ENCODE measurements at places on chromosomes 4 and X.

DNA sequence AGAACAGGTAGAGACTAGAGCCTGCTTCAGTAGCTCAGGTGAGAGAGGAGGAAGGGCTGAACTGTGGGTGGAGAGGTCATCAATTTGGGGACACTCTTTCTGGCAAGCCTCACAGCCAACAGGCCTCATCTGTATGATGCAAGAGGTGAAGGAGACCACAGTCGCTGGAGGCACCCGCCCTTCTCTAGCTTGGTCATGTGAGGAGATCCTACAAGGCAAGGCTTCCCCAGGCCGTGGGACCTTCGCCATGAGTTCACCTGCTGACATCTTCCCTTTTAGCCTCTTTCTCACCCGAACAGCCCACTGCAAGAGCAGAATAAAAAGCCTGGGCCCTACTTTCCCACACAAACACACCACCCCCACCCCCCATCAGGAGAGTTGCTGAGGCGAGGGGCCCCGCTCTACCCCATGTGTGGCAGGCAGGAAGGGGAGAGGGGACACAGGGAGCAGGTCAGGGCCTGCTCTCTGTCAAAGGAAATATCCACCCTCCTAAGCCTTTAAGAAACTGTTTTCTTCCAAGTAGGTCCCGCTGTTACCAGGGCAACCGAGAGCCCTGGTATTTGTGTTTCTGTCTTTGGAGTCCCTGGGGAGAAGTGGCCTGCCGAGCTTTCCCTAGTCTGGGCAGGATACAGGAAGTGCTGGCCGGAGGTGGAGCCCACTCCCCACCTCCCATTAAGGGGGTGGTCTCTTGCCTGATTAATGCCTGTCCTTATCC, 8.1 kb downstream of the RTL5 start:
- DNase-seq = peak; percentile 88

DNA sequence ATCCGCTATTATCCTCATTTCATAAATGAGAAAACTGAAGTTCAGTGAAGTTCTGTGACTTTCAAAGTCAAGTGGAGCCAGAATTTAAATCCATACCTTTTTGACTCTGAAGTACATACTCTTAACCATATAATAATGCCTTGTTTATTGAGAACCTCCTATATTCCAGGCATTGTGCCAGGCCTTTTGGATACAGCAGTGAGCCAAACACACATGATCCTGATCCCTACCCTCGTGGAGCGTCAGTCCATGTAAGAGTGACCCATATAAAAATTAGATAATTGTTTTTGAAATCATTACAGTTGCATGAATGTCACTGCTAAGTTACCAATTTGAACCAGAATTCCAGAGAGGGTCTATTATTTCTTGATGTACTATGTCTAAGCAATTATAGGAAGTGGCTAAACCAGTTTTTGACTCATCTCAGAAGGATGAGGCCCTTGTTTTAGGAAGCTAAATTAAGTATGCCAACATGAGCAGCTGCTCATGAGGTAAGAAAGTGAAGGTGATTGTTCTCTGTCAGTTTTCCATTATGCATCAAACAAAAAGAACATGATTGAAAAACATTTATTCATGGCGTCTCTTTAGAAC, 289.5 kb downstream of the GLUD2 start:
- no peak for DNase-seq

- peak; percentile 62 for DNase-seq
Measured at GRCh38 chr4:57100979-57101651, 9.1 kb downstream of the IGFBP7 start.

DNA sequence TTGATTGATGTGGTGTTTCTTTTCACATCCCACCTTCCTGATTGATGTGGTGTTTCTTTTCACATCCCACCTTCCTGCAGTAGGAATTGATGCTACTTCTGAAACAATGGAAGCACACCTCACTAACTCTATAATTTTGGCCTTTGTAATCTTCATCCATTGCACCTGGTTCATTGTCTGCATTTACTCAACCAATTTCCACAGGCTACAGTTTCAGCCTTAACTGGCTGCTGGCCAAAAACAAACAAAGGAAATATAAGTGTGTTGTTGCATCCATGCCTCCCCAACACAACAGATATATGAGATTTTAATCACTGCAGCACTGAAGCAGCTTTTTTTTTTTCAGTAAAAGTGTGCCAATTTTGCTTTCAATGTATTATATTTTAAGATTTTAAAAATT, 867.6 kb upstream of the PCDH7 start:
- DNase-seq = no peak

- DNase-seq = no peak
Measured at GRCh38 chrX:13498238-13498637, 71.2 kb upstream of the EGFL6 start.

GRCh38 chr4:189285377-189285776, 655.3 kb upstream of the FRG1 start:
- no peak for DNase-seq

DNA sequence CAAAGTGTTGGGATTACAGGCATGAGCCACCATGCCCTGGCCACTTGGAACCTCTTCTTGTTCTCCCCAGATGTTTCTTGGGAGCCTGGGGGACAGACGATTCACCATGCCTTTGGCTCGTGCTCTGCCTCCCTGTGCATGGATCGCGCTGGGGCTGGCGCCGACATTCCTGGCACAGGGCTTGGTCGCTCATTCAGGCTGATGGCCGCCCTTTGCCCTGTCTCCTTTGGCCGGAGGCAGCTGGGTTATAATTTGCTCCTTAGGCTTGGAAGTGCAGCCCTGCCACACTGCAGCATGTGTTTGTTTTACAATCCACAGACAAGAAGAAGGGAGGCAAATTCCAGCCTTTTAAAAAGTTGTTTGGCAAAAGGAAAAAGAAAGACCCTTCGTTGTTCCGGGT, 115.3 kb downstream of the AASDH start:
- DNase-seq = no peak

DNA sequence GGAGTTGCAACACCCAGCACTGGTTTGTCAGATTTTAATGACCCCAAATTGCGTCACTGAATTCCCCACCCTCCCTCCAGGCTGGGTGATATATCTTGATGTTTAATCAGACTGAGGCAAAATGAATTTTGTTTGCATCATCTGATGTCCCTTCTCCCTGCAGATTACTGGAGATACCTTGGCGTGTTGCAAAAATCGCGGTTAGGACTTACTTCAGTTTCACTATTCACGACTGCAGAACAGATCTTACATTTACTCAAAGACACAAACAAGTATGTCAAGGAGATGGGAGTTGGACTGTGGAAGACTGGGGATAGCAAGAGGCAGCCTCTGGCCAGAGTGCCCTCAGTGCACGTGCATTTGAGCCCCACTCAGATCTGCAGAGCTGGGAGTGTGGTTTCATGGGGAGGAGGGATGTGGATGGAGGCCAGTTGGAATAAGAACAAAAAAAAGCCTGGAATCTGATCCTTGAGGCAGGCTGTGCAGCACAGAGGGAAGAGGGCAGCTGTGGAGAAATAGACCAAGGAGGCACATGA, 92.2 kb upstream of the MTM1 start:
- no peak for DNase-seq

DNA sequence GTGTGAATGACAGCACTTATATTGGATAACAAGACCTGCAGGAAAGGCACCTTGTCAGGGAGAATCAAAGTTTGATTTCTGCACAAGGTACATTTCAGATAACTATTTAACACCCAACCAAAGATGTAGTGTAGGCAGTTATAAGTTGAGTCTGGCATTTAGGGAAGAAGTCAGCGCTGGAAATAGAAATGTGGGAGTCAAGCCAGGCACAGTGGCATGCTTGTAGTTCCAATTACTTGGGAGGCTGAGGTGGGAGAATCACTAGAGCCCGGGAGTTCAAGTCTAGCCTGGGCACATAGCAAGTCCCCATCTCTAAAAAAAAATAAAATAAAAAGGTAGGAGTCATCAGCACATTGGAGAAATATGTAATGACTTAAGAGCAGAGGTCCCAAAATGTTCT, 295.1 kb downstream of the ZNF674 start:
- DNase-seq = no peak

DNA sequence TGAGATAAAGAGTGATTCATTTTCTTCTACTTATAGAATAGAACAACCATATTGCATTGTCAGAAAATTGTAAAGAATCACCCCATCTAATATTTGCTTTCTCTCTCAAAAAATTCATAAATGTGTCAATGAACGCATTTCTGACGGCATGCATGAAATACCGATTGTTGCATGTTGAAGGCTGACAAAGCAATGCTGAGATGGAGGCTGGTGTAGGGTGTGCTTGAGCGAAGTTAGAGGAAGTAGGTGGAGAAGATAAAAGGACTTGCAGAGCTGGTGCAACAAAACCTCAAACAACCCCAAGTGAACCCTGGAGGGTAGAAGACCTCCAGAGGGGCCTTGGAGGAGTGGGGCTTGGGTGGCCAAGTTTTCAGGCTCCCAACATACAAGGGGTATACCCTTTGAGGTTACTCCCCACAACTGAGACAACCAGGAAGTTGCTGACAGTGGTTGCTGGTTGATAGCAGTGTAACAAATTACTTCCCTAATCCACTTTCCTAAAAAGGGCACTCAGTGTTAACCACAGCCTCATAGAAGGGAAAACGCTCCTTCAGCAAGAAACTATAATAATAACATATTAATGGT, 452.7 kb downstream of the NLGN4X start:
- no peak for DNase-seq

- DNase-seq = no peak
Measured at GRCh38 chr4:41477181-41477905, 60.6 kb upstream of the LIMCH1 start.

DNA sequence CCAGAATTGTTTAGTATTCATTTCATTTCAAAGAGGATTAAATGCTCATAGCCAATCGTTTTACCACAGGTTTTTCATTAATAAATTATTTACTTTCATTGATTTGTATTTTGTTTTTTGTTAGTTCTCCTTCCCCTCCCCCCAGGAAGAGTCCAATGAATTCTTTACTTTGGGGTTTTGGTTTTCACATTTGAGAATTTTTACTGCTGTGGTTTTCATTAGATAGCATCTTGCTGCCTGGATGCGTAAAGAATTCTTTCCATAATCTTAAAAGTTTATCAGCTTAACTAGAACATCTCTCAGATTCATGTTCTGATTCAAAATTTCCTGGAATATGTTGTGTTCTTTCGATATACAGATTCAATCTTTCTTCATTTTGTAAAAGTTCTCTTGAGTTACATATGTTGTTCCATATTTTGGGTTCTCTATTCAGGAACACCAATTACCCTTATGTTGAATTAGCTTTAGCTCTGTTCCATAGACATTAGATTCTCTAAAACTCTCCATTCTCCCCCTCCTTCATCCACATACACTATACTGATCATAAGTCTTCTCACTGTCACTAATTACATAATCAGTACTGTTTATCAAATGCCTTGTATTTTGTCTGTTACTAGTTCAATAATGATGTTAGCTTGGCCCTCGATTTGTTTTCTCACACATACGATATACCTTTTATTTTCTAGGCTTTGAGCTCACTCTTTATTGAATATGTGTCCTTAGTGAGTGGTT, 184.4 kb downstream of the CAMK2D start:
- no peak for DNase-seq

DNA sequence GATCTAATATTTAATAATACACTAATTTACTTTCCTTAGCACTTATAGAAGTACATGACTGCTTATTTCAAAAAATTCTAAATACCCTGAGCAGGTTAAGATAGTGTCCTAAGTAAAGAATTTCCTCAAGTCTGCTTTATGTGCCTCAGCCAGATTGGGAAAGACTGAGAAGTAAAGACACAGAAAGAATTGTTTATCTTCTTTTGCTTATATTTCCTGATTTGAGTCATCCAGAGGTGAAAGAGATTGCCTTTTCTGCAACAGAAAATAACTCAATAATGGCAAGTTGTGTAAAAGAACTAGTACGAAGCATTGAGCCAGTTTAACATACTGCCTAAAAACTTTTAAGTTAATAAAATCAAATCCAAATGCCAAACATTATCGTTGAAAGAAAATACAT, 45.0 kb downstream of the NAF1 start:
- DNase-seq = no peak

DNA sequence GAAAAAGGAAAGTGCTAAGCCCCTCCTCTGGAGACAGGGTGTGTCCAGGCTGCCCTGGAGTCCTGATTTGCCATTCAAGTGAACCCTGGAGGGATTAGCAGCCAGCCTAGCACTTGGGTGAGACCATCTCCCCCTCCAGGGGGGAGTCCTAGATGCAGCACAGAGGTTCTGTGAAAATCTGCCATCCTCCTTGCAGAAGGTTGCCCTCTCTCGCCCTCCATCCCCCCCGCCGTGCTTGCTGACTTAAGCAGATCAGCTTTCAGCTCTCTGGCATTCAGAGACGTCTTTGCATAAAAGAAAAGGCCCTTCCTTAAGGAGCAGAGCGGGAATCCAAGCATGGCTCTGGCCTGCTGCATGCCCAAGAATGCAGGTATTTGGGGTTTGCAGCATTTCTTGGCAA, 102.1 kb upstream of the SCML1 start:
- DNase-seq = peak; percentile 82

DNA sequence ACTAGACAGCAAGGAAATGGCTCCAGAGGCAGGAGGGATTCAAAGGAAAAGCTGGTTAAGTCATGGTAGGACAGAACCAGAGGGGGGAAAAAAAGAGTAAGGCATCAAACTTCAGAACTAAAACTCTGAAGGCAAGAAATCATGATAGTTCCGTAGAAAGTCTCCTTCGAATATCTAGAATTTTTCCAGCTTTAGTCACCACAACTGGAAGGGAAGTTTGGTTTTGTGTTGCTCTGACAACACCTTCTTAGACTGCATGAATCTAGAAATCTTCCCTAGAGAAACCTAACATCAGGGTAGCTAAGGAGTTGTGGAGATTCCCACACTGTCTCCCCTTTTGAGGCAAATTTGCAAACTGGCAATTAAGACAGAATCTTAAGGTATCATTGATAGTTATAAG, 33.7 kb downstream of the AMMECR1 start:
- no peak for DNase-seq

- no peak for DNase-seq
Measured at GRCh38 chr4:38313175-38313574, 350.8 kb upstream of the KLF3 start.

- no peak for DNase-seq
Measured at GRCh38 chr4:122674371-122674770, 53.5 kb upstream of the IL21 start.

DNA sequence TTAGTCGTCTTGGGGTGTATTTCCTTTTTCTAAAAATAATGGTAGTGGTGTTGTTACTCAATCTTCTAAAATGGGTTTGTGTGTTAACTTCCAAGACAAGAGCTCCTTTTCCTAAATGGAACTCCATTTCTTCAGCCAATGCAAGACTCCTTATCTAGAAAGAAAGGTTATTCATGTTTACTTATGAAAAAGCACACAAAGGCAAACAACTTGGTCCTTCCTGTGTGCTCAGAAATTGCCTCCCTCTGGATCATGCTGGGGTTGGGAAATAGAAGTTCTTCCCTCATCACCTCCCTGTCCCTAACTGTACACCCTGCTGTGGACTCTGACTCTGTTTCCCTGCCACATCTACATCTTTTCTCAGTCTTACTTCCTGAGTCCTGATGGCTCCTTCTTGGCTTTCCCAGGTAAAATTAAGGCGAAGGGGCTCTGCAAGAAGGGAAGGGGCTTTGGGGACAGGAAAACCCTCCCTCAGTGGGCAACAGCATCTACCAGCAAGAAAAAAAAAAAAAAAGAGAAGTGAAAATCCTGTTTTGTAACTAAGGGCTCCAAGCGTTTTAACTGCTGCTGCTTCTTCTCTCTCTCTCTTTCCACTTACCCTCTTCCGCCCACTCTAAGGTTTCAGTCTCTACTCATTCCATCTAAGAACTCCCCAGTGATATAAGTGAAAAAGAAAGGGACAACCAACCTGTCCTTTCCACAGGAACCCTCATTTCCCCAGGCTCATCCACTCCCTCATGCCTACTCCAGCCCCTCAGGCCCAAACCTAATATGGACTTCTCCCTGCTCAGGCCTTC, 19.8 kb upstream of the TASL start:
- DNase-seq = no peak

- peak; percentile 84 for DNase-seq
Measured at GRCh38 chr4:37452952-37453280, 208.4 kb downstream of the NWD2 start.

Measured in islet precursor cell (in vitro differentiated cells).